CD4-positive, alpha-beta T cell treated with Interleukin-12 subunit alpha and Interleukin-12 subunit beta, for 1 hour (primary cell): ENCODE measurements at places on chromosomes 12 and 14.

DNA sequence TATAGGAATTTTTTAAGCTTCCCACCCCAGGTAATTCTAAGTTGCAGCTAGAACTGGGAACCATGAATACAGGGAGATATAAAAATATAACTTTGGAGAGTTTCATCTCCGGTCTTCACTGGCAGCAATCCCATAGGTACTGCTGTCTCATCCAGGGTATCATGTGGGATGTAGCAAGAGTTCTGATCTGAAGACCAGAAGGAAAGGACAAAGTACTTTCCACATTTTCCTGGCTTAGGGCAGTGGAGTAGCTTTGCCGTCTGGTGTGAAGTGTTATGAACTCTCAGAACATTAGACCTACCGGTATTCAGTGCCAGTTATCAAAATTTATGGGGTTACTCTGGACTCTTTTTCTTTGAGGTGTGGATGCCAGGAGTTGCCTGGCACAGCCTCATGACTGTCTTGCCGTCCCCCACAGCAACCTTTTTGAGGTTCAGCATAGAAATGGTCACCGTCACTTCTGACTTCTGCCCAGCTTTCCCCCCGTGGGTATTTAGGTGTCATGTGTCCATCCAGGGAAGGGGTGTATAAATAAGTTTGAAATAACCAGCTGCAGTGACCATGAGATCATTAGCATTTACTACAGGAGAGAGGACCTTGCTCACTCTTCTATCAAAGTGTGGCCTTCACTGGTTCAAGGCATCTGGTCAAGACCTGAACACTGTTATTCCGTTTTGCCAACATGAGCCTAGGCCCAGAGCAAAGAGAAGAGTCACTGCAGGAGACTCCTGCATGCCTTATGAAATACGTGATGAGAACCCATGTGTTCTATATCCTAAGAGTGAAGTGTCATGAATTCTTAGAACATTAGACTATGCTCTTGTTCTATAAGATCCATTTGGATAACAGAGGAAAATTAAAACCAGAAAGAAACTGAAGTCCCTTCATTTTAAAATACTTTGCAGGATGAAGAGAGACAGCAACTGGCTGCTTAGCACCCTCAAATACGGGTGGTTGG is 22.2 kb downstream of the TMEM233 start:
- DNase-seq = no peak

DNA sequence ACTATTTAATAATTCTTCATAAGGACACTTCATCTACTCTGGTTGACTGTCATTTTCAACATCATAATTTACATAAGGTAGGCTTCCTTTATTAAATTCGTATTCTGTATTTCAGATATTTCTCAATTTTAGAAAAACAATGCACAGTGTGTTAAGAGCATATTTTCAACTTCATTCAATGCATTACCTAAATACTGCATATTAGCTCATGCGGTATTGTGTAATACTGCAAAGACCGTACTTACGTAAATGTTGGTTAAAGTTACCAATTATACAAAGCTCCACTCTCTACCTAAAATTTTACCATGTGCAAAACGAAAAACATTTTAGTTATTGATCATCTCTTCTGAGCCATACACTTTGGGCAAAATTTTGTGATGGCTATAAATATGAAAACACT is 62.8 kb downstream of the EXOC5 start:
- DNase-seq = no peak

DNA sequence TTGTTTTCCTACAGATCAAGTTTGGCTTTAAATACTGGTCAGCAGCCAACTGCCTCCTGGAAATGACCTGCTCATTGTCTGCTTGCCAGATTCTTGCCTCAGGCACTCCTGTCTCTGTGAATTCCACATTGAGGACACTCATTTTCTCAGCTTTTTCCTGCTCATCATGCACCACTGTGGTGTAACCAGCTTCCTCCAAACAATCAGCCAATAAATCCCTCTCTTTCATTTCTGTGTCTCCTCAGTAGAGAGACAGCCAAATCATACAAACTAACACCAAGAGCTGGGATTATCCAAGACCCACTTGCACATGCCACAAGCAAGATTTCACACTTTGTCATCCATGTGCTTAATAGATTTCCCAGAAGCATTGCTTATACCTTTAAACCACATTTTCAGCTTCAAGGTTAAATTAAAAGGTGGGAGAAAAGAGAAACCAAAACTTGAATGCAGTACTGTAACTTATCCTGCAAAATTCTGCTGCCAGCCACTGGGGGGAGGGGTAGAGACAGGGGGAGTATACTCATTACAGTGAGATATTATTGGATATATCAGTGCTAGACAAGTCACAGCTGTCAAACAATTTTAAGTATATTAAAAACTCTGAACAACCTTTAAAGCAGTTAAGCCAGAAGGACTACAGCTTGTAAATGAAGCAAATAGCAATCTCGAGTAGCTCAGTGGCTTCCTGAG is 105.0 kb downstream of the PPP2R5E start:
- DNase-seq = peak; percentile 30

GRCh38 chr14:102007916-102008418 is 43.6 kb downstream of the DYNC1H1 start:
- no peak for DNase-seq

- peak; percentile 36 for DNase-seq
Observed at GRCh38 chr12:13101821-13102375, 1.6 kb downstream of the GSG1 start.

GRCh38 chr12:6264402-6265037 is 46.0 kb upstream of the PLEKHG6 start:
- DNase-seq = no peak

- no peak for DNase-seq
Observed at GRCh38 chr12:47753021-47754001, 5.4 kb downstream of the RAPGEF3 start.

DNA sequence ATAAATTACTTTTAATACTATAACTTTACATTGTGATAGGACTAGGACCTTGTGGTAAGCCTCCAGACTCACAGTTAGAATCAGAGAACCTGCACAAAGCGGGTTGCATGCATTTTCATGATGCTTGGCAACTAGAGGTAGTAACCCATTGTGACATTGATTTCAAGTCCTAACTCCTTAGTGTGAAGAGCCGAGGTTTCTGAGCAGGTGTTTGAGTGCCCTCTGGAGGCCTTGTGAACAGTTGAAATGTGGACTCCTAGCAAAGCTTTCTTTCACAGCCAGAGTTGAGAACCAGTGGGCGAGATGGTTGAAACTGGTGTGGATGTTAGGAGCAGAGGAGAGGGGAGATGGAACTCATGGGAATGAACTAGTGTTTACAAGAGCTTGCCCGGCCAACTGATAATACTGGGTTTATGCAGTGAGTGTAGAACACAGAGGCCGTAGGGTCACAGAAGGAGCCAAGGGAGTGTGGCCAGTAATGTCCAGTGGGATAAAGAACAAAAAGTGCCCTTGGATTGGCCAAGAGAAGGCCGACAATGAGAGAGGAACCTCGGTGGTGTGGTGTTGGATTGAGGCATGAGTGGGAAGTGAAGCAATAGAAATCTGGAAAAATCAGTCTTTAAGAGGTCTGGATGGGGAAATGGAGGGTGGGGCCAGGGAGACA is 10.9 kb downstream of the ZNF664 start:
- DNase-seq = peak; percentile 70

- DNase-seq = peak; percentile 38
Observed at GRCh38 chr12:12357719-12358461, 1.0 kb downstream of the BORCS5 start.

DNA sequence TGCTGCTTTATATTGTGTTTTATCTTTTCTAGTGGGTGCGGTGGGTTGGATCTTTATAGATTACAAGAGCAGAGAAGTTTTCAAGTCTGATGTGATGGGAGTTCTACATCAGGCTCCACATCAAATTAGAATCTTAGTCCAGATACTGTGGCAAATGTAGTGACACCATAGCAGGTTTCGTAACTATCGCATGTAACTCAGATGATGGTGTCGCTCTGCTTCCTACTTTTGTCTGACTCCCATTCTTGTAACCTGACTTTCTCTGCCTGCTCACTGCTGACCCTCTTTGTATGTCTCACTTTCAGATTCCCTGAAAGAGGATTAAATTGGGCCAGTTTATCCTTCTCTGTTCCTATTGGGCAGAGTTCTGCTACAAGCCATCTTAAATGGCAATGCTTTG is 22.8 kb upstream of the FBXO34 start:
- DNase-seq = no peak

DNA sequence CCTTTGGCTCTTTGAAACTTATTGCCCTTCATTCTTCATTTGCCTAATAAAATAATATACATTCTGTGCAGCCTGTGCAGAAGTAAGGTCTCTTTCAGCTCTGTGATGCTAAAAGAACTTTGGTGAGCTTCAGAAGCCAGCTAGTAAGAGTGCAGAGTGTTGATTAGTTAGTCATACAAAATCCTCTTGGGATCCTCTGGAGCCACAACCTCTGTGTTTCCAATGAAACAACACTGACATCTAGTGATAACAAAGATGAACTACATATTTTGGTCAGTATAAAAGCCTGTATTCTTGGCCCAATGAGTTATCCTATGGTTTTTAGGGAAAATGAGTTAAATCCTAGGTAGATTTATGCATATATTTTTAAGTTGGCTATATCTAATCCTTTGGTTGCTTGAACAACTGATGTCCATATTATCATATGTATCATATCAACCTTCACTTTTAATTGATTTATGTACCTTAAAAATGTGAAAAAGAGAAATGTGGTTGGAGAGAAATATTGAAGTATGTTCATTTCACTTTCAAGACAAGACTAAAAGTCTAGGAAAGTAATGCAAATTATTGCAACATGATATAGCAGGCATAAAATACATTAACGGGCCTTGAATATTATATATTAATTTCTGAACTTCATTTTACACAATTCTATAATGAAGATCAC is 158.4 kb downstream of the KLHL28 start:
- DNase-seq = peak; percentile 27

- DNase-seq = no peak
Observed at GRCh38 chr12:51865757-51866270, 17.3 kb upstream of the FIGNL2 start.

DNA sequence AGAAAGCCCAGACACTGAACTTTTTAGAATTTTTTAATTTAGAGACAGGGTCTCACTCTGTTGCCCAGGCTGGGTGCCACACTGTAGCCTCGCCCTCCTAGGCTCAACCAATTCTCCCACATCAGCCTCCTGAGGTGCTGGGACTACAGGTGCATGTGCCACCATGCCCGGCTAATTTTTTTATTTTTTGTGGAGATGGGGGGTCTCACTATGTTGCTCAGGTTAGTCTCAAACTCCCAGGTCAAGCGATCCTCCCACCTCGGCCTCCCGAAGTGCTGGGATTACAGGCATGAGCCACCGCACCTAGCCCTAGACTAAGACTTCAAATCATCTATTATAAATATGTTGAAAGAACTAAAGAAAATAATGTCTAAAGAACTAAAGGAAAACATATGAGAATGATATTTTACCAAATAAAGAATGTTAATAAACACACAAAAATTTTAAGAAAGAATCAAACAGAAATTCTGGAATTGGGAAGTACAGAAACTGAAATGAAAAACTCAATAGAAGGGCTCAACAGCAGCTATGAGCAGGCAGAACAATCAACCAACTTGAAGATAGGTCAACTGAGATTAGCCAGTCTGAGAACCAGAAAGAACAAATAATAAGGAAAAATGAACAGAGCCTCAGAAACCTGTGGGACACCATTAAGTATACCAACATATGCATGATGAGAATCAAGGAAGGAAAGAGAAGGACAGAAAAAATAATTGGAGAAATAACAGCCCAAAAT is 26.2 kb upstream of the AP4S1 start:
- DNase-seq = no peak

DNA sequence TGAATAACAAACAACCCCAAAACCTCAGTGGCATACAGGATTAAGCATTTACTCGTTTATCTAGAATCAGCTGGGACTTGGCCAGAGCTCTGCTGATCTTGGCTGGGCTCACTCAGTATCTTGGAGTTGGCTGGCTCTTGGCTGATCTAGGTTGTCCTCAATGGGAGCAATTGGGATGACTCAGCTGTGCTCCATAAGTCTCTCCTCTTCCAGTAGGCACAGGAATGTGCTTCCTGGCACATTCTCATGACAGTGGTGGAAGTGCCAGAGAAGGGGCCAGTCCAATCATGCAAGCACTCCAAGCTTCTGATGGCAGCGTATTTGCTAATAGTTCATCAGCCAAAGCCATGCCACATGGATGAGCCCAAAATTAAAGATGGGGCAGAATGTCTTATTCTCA is 41.7 kb upstream of the ANO4 start:
- DNase-seq = no peak

DNA sequence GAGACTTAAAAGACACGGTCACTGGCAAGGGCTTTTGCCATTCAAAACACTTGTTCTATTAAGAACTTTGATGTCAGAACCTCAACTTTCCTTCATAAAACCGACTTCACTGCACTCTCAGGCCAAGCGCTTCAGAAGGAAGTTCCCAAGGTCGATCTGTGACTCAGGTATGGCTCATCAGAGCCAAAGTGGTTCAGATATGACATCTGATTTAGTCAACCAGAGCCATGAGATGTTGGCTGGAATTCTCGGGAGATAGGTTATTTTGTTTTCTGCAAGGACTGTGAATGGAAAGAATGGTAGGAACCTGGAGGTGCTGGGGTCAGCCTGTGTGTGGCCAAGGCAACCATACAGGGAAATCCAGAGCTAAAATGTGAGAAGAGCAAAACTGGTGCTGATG is 445.6 kb downstream of the GLT1D1 start:
- DNase-seq = no peak

- DNase-seq = no peak
Observed at GRCh38 chr14:60087668-60088067, 4.1 kb upstream of the PCNX4 start.

DNA sequence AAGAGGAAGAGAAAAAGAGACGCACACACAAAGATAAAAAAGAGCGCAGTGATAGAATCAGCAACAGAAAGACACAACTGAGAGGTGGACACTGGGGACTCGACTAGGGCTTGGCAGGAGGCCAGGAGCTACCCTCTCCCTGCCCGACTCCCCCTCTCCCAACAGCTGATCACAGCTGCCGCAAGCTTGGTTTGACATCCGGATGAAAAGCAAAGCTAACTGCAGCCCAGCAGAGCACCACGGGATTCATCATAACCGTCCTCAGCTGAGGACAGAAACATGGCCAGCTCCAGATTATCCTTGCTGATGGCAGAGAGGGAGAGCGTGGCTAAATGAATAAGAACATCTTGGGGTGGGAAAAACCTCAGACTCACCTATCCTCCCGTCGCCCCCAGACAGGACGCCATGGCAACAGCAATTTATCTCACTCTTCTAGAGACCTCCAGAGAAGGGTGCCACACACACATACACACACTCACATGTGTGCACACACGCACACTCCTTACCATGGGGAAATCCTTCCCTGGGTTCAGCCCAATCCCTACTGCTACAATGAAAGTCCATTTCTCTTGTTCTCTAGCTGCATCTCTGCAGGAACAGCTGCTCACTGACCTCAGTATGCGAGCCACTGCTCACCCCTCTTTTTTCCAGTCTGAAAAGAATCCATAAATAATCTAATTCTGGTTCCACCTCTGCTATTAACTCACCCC is 135.3 kb downstream of the NTF3 start:
- DNase-seq = no peak

DNA sequence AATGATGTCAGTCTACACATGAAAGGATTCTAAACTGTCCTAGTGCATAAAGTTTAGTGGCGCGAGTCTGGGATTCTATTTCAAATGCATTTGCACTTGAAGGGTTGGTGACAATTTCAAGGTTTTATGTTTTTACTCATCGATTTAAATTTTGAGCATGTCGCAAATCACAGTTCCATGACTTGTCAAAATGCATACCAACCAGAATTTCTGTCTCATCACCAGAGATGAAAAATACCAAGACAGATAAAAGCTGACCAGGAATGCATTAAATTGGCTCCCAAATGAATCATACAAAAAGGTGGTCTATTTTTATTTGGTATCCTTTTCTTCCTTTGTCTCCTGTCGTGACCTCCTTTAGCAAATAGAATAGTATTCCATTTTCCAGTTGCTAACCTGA is 25.2 kb downstream of the TMEM30B start:
- DNase-seq = no peak
